Hematopoietic multipotent progenitor cell treated with erythropoietin and hydrocortisone succinate and interleukin-3 and kit ligand, for 4 days (in vitro differentiated cells): ENCODE measurements at places on chromosomes 11 and 22.

DNA sequence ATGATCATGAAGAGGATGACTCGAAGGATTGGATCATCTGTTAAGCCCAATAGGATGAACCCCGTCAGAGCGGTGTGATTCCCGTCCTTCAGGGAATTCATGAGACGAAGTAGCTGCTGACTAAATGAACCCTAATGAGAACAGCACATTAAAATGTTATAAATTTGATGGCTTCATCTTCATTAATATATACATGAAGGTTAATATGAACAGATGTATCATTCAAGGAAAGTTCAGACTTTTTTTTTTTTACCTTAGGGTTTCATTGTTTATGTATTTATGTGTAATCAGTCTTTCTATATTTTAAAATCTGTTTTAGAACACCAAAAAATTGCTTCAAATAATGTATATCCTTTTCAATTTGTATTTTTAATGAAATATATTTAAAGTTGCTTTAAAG, at the start of gene OR5P2:
Gene OR5P2, minus strand, starts transcription at position 101 of the 400 bp plus-strand sequence. Its CDS starts 0 bp downstream, at position 101.
- no peak for DNase-seq

- DNase-seq: no peak
Observed at GRCh38 chr11:11979488-11980117, 28.8 kb downstream of the DKK3 start.

DNA sequence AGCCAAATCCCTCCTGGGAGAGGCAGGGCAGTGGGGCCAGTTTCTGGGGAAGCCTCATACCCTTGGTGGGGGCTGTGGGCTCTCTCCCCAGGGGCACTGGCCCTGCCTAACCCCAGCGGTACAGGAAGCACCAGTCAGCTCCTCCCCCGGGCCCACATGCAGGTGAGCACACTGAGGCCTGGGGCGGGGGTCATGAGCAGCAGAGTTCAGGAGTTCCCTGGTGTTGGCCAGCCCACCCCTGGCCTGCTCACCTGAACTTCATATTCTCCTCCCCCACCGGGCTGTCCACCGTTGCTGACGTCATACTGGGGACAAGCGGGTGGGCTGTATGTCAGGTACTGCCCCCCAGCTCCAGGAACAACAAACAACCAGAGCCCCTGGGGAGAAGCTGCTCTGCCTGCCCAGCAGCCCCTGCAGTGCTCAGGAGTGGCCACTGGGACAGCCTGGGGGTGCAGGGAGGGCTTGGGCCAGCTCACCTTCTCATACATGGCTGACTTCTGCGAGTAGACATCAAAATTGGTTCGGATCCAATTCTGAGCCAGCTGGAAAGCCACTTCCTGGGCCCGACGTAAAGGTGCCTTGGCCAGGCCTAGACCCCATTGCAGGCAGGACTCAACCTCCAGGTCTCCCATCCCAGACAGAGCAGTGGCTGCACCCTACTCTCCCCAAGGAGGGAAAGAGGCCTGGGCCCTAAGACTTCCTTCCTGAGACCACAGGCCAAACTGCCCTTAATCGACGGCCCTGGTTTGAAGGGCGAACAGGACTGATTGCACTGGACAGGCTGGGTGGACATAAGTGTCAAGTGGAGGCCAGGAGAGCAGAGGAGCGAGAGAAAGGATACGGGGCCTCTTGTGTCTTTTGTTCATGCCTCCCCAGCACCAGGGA, 20.8 kb downstream of the TREH start:
- no peak for DNase-seq

- no peak for DNase-seq
Observed at GRCh38 chr11:774873-775592, 2.3 kb downstream of the GATD1 start.

GRCh38 chr11:69501891-69502860, 20.7 kb downstream of the LINC01488 start:
- DNase-seq: no peak

GRCh38 chr11:110196241-110196754, 100.1 kb downstream of the RDX start:
- DNase-seq: no peak

DNA sequence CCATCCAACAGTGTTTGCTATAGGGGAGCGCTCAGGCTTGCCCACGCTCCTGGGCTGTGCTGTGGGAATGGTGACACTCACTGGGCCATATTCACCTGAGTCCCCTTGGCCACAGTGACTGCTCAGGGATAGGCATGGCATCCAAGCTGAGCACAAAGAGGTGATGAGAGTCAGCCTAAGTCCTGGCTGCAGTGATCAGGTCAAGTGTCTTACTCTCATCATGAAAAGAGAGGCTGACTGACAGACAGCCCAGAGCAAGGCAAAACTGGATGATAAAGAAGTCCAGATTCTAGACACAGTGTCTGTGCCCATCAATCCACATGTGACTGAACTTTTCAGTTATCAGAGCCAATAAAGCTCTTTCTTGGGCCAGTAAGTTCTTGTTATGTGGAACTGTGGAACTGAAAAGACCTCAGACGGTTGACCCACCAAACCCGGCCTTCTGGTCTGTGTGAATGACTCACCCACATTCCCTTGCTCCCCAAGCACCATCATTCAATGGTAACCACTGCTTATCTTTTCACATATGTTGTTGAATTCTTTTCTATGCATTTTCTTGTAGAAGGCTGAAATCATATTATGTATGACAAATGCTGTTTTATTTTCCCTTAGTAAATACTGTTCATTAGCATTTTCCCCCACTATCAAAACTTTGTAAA, 43.2 kb upstream of the YPEL1 start:
- DNase-seq: peak; percentile 41

GRCh38 chr22:46171940-46172339, 21.6 kb downstream of the PPARA start:
- DNase-seq: peak; percentile 67

DNA sequence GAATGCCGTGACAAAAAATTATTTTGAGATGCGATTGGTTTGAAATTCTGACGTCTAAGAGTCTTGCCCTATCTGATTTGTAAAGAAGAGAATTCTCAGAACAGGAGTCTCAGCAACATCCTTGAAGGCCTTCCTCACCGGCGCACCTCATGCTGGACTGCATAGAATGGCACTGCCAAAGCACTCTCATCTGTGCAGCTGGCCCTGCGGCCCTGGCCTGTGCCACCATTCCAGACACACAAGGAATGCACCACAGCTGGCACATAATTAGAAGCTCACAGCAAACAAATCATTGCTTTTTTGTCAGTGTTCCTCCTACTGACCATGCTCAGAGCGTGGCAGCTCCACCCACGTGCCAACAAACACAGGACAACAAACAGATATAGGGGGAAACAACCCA, 166.0 kb downstream of the KIRREL3 start:
- no peak for DNase-seq

DNA sequence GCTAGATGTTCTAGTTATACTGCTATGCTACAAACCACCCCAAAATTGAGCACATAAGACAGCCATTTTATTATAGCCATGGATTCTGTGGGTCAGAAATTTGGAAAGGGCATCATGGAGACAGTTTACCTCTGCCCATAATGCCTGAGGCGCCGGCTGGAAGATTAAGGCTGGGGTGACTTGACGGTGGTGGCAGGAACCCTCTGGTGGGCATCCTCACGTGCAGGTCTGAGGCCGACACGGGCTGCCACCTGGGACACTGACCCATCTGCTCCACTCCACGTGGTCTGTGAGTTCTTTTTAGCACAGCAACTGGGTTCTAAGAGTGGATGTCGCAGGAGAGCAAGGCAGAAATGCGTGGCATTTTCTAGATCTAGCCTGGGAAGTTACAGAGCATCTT, 40.0 kb upstream of the PRDM11 start:
- no peak for DNase-seq

- no peak for DNase-seq
Observed at GRCh38 chr11:114399490-114400215, 658 bp downstream of the C11orf71 start.

GRCh38 chr11:34335801-34336200, 22.0 kb downstream of the ABTB2 start:
- no peak for DNase-seq
